Stimulated activated CD4-positive, alpha-beta T cell treated with anti-CD3 and anti-CD28 coated beads, Interleukin-4, amount 100 ng/mL, for 1 hour (primary cell): ENCODE measurements at places on chromosomes 1 and 21.

- DNase-seq = no peak
These were observed 109.5 kb upstream of the LMO4 start for GRCh38 chr1:87219141-87219540.

DNA sequence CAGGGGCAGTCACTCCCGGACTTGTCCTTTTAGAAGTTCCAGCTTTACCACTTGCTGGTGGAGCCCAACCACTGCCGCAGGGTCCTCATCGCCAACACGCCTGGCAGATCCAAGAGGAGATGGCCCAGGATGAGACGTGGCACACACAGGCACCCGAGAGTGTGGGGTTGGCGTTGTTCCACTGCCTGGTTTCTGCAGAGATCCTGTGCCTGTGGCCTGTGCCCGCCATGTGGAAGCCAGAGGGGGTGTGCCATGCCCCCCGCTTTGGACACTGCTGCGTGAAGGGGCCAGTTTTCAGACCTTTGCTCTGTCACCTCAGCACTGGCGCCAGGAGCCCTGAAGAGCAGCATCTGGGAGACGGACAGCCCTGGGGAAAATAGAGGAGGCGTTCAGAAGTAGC is 10.8 kb downstream of the CD46 start:
- DNase-seq = no peak

- DNase-seq = no peak
These were observed 6.9 kb downstream of the MX2 start for GRCh38 chr21:41368735-41369104.

GRCh38 chr1:244458781-244459180 is 2.3 kb upstream of the CATSPERE start:
- no peak for DNase-seq

GRCh38 chr1:244011786-244012185 is 39.3 kb upstream of the ZBTB18 start:
- no peak for DNase-seq

DNA sequence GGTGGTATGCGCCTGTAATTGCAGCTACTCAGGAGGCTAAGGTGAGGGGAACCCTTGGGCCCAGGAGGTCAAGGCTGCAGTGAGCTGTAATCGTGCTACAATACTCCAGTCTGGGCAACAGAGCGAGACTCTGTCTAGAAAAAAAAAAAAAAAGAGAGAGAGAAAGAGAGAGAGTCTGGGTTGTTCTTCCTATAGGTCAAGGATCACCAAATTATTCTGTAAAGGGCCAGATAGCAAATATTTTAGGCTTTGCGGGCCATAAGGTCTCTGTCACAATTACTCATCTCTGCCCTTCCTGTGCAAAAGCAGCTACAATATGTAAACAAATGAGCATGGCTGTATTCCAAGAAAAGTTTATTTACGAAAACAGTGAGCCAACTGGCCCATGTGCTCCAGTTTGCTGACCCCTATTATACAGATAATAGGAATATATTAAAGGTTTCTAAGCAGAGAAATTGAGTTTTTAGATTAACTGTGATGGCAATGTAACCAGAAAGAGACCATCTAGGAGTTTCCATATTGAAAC is 2.1 kb downstream of the SASS6 start:
- no peak for DNase-seq

DNA sequence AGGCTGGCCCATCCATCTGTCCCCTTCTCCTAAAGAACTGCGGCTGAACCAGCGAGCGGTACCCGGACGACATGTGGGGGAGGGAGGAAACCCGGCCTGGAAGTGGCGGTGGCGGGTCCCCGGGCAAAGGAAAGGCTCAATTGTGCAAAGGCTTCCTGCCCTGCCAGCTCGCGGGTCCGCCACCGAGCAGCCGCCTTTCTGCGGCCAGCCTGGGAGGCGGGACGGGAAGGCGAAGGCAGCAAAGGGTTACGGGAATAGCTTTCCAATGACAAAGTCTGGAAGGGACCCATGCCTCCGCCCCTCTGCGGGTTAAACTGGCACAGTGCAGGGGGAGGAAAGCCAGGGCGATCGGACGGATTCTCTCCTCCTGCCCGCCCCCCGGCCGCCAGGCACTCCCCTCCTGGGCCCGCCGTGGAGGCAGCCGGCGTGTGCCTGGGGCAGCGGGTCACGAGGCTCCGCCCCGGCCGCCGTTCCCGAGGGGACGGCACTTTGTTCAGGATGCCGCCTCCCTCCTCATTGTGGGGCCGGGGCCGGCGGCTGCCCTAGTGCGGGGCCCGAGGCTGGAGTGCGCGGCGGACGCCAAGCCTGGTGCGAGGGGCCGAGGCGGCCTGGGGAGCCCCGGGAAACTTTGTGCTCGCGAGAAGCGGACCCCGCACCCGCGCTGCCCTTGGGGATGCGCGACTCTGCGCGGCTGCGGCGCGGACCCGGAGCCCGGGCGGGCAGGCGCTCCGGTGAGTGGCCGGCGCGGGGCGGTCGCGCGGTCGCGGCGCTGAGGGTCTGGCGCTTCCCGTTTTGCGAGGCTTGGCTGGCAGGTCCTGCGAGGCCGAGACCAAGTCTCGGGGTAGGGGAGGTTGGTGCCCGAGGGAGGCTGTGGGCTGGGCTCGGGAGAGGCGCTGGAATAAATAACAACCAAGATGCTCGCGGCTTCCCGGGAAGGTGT is at the start of gene NAV1:
NAV1 (plus strand) TSS at position 516 of the 940 bp plus-strand sequence. CDS start 83,758 bp downstream, outside the sequence.
- no peak for DNase-seq
